ENCODE measurements at places on chromosomes 11 and 22.
A peak's percentile ranks its signal among the peaks of the same experiment; 100 is the strongest.

DNA sequence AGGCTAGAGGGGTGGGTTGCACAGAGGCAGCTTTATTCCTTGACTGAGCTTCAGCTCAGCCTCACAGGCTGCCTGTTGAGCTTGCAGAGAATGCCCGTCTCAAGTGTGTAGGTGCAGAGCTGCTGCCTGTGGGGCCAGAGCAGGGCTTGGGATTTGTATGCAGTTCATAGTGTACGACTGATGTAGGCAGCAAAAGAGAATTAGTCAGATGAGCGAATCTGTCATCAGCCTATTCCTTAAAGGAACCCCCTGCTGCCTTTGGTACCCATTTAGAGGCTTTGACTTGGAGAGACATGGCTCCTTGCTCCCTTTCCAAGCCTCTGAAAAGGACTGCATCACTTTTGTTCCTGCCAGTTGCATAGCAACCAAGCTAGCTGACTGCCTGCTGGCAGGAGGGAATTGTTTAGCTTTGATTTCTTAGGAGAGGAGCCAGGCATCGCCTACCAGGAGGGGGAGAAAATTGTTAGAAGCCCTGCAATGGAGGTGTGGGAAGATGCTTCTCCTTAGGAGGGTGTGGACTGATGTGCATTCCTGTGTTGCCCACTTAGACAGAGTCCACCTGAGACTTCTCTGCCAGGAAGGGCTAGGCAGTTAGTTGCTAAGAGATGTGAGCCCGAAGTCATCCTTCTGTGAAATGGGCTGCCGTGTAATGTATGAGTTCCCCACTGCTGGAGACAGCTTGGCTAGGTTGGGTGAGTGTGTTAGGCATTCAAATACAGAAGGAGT lies 10.9 kb downstream of the ACO2 start:
- no peak for DNase-seq

- no peak for DNase-seq
These were observed 13.5 kb downstream of the CHKA start for GRCh38 chr11:68107689-68108088.

DNA sequence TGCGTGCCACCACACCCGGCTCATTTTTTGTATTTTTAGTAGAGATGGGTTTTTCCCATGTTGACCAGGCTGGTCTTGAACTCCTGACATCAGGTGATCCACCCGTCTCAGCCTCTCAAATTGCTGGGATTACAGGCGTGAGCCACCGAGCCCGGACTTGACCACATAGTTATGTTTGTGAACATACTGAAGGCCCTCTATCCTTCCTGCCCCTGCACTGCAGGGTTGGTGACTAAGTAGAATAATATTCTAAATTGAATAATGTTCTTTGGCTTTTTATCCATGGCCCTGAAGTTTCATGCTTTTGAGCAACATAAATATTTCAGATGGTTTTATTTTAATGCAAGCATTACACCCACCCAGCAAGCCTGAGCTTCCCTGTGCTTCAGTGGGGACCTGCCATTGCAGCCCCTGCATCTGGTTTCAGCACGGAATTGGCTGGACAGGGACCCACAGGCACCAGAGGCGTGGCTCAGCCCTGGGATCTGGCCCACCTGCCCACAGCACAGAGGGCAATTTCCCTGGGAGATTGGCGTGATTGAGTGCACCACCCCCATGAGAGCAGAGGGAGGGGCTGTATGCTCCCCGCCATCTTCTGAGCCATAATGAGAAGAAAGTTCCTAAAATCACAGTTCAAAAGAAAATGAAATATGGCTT lies 460.5 kb downstream of the BRD1 start:
- DNase-seq: peak; percentile 35

DNA sequence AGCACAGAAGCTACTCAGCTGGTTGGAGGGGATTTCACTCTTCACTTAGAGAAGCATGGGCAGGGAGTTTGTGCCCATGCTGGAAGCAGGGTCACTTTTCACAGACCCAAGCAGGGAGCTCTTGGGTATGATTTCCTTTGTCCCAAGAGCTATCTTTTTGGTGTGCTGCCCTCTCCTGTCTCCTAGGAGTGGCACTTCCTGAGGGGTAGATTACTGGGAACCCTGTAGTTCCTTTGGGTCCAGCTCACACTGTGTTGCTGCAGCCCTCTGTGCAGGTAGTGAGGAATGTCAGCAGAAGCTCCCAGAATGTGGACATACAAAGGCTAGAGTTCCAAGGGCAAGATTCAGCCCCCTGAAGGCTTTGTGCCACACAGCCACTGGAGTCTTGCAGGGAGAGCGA lies 537.1 kb upstream of the ANO3 start:
- no peak for DNase-seq

- DNase-seq: no peak
These were observed 58.2 kb upstream of the RRAS2 start for GRCh38 chr11:14417186-14417585.

DNA sequence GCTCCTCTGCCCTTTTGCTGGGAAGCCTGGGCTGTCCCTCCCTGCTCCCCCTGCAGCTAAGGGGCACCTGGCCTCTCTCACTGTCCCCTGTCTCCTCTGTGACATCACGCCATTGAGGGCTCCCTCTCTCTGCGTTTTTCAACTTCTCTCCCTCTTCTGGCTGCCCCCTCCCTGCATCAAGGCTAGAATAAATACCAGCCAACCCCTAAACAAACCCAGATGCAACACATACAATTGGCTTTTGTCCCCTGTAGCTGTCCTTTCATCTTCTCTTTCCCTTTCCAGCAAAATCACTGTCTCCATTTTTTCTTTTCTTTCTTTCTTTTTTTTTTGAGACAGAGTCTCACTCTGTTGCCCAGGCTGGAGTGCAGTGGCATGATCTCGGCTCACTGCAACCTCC lies 3.3 kb upstream of the MIEF1 start:
- no peak for DNase-seq

- no peak for DNase-seq
These were observed 5.1 kb upstream of the NOL12 start for GRCh38 chr22:37681001-37681424.

GRCh38 chr11:66696146-66696545 lies 18.5 kb upstream of the RBM4B start:
- no peak for DNase-seq

DNA sequence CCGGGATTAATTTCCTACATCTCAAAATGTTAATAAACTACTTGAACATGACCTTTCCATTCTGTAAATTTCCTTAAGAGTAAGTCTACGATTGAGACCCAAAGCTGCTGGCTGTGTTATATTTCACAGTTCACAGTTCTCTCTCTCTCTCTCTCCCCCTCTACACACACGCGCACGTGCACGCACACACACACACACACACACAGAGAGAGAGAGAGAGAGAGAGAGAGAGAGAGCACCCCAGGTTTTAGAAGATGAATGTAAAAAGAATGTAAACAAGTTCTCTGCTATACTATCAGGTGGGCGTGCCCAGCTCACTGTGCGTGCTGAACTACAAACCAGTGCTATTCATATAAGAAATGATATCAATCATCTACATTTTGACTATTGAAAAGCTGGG lies 3.3 kb downstream of the BDNF start:
- no peak for DNase-seq

- DNase-seq: no peak
These were observed 202.8 kb upstream of the BDNF start for GRCh38 chr11:27902981-27903624.

- DNase-seq: no peak
These were observed 42.4 kb upstream of the RCE1 start for GRCh38 chr11:66800720-66801428.

DNA sequence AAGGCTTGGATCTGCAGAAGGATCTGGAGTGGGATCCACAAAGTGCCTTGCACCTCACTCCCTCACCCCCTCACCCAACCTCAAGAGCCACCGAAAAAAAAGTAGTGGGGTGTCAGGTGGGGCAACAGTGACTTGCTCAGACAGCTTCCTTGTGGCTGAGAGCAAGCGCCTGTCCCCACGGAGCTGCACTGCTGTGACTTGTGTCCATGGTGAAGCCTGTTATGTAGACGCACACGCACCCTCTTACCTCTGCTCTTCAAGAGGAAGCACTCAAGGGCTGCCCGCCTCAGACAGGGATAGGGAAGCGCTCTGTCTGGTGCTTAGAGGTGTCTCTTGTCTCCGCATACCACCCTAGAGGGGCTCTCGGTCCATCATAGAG lies 1.2 kb downstream of the DRD2 start:
- no peak for DNase-seq

DNA sequence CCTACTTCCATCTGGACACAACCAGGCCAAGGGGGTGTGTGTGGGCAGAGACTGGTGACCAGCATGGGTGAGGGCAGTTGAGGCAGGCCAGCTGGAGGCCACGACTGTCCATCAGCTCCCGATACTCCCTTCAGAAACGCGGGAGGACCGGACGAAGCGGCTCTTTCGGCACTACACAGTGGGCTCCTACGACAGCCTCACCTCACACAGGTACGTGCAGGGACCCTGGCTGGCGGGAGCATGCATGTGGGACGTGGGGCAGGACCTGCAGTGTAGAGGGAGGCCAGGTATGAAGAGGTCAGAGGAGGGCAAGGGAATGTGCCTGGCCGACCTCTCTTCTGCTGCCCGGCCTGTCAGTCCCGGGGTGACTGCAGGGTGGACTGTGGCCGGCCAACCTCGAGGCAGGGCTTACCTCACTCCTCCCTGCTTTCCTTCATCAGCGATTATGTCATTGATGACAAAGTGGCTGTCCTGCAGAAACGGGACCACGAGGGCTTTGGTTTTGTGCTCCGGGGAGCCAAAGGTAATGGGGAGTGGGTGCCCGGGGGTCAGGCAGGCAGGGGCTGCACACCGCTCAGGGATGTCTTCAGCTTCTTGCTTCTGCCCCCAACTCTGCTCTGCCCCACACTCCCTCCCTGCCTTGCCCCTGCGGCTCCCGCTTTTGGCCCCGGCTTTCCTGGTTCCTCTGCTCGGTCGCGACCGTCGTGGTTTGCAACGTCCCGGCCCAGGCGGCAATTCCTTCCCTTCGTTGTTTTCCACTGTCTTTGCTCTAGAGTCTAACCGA lies 31.3 kb downstream of the SHANK3 start:
- peak; percentile 58 for DNase-seq

GRCh38 chr11:67605231-67606011 lies 1.3 kb upstream of the NDUFV1 start:
- no peak for DNase-seq

DNA sequence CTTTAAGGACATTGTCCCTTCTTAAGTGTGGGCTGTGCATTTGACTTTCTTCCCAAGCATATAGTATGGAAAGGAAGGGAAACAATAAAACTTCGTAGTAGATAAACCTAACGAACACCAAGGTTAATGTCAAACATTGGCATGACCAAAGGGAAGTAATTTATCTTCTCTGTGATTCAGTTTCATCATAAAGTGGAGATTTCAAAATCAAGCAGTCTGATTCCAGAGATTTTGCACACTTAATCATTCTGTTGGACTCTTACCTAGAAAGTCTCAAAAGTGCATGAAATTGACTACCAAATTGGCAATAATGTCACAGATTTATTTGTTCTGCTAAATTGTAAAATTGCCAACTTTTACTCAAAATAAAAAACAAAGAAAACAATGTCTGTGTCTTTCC lies 559.7 kb downstream of the JRKL start:
- no peak for DNase-seq

DNA sequence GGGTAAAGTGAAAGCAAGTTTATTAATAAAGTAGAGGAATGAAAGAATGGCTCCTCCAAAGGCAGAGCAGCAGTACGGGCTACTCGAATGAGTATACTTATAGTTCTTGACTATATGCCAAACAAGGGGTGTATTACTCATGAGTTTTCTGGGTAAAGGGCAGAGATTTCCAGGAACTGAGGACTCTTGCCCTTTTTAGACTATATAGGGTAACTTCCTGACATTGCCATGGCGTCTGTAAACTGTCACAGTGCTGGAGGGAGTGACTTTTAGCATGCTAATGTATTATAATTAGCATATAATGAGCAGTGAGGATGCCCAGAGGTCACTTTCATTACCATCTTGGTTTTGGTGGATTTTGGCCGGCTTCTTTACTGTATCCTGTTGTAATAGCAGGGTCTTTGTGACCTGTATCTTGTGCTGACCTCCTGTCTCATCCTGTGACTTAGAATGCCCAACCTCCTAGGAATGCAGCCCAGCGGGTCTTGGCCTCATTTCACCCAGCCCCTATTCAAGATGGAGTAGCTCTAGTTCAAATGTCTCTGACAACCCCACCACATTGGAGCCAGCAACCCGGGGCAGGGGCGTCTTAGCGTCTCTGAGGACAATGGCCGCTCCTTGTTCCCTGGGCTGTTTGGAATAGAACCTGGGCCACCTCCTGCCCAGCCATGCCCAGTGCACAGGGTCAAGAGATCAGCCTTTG lies 34.9 kb upstream of the CD82 start:
- DNase-seq: no peak

DNA sequence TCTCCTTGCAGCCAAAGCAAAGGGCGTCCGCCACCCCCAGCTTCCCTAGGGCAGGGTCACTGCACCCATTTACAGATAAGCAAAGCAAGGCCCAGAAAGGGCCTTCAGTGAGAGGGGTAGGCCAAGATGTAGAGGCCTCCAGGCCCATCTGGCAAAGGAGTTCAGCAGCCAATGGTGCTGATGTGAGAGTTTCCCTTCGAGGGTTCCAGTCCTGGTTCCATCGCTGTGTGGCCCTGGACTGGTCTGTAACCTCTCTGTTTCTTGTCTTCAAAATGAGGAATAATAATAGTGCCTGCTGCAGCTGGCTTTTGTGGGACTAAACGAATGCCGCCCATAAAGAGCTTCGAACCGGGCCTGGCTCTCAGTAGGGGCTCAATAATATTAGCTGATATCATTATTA lies 4.0 kb downstream of the ELFN2 start:
- DNase-seq: no peak

DNA sequence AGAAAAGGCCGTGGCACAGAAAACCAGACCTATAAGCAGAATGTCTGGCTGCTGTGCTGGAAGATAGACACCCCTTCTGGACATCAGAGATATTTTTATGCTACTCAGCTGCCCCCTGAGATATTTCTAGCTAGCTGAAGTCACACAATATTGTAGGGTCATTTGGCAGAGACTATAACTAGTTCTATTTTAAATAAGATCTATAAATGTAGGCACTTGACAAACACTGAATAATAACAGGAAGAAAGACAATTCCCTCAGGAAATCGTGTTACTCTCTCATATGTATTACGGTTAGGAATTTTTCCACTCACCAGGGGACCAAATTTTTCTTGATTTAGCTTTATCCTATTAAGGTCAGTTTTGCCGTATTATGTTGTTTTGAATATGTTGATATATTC lies 845.4 kb downstream of the OPCML start:
- DNase-seq: no peak

DNA sequence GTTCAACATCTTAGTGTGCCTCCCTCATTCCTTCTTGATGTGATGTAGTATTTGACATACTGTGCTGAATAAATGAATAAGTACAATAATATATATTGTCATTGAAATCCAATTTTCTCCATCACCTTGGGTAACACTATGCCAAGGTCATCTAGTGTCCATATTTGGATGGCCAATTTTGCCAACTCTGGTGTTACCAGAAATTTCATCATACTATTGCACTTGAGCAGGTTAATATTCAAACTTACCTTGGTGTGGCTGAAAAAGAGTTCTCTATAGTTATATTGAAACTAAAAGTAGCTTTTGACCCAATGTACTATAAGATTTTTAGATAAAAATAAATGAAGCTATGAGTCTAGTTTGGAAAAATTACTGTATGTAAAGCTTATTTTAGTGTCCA lies 98.2 kb upstream of the SLC6A5 start:
- no peak for DNase-seq

GRCh38 chr11:73680687-73681086 lies 34.3 kb downstream of the PLEKHB1 start:
- no peak for DNase-seq
